Stimulated activated CD4-positive, alpha-beta T cell treated with anti-CD3 and anti-CD28 coated beads, Interleukin-15, amount 100 ng/mL, for 1 hour (primary cell): ENCODE measurements at places on chromosomes 3 and 15.

DNA sequence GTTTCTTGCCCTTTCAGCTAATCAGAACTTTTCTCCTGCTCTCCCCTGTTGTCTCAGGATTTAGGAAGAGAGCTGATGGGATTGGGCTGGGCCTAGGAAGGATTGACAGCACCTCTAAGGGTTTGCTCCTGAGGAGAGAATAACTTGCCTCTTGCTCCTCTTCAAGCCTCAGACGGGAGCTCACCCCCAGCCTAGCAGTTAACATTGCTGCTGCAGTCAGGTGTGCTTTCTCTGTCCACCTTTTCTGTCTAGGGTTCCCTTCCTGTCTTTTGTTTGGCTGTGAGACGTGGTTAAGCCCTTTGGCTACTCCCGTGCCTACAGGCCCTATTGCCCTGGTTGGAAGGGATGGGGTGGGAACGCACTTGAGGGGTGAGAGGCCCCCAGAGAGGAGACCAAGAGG, 20.1 kb downstream of the TMEM108 start:
- DNase-seq: no peak

DNA sequence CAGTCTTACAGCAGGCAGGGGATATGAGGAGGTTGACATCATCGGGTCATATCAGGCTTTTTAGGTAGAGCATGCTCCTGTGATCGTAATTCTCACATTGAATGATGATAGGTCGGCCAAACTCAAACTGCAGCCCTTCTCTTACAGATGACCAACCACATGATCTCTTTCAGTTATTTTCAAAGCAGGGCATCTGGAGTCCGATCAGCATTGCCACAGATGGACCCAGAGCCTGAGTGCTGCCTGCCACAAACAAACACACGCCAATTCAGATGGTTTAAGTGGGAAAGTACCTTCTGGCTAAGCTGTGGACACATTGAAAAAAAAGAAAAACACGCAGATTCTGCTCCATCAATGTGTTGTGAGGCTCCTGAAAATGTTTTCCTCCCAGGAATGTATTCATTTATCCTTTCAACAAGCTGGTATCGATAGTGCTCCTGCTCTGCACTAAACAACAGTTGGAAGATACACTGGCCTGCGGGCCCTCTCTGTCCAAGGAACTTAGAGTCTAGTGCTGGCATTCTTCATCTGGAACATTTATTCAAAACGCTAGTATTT, 31.2 kb downstream of the ARPP21 start:
- DNase-seq: no peak

- no peak for DNase-seq
Observed at GRCh38 chr3:45701172-45701867, 12.1 kb downstream of the SACM1L start.

DNA sequence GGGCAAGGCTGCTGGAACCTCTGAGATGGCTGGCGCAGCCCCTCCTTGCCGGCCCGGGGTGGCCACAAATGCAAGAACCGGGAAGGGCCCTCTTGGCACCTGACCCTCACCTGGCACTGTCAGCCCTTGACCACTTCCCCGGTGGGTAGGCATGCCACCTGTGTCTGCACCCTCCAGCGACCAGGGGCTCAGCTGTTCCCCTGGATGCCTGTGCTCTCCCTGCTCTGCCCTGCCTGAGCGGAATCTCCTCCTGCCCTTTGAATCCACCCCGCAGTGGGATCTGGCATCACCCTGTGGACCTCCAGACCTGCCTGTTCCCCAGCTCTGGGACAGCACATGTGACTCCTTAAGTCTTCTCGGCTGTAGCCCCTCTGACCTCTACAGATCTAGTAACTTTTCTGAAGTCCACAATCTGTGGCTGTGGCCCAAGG, 26.1 kb upstream of the FGD5 start:
- DNase-seq: no peak

DNA sequence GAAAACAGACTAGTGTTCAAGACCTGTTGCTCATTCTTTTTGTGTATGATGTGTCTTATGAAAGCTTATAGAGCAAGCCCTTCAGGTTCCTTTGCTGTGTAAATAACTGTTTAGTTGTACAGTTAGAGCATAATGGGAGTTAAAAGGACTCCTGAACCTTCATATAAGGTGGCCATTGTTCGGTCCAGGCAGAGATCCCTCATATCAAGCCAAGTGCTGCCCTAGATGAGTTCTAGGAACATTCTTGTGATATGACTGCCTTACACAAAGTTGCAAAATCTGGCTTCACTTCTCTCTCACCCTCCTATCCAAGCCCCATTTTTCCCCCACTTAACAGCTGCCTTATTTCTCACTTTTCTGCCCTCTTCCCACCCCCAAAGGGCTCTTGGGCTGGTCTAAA, 26.9 kb downstream of the GYG1 start:
- DNase-seq: no peak

DNA sequence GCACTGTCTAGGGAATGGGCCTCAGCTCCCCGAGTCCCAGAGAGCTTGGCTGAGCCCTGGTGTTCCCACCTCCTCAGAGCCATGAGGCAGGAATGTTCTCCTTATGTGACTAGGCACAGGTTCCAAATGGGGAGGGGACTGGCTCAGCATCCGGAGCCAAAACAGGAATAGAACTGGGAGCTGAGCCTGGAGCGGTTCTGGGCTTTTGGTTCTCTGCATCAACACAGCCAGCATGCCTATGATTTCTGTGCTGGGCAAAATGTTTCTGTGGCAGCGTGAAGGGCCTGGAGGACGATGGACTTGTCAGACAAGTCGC, at the start of gene FAM131A:
FAM131A (plus strand) TSS at position 202 of the 316 bp plus-strand sequence; CDS start at position 233, 31 bp downstream.
- DNase-seq: no peak
